ENCODE measurements at places on chromosomes 5 and 9. TPM values are rescaled to one million over a fixed set of nuclear protein-coding genes. Genes with fewer than 3 reads are reported as not detected.

- DNase-seq, result no peak
These were observed 443.1 kb upstream of the ZNF462 start for GRCh38 chr9:106419829-106420228.

DNA sequence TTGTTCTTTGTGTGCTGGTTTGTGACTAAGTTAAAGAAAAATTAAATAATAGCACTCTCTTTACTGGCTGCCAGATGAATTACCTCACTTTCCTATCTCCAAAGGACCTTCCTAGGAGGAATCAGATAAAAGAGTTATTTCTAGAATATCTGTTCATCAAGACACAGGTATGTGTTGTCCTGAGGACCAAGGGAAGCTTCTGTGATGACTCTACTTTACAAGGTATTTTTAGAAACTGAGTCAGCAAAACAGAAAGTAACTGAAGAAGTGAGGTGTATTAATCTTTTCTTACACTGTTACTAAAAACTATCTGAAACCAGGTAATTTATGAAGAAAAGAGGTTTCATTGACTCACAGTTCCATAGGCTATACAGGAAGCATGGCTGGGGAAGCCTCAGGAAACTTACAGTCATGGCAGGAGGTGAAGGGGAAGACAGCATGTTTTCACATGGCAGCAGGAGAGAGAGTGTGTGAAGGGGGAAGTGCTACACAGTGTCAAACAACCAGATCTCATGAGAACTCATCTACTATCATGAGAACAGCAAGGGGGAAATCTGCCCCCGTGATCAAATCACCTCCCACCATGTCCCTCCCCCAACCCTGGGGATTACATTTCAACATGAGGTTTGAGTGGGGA, 189.2 kb upstream of the DMAC1 start:
- DNase-seq, result no peak

The CCNI2 gene
- total RNA-seq, result not detected

- DNase-seq, result no peak
These were observed 83.4 kb upstream of the SIMC1 start for GRCh38 chr5:176154821-176155220.

GRCh38 chr5:159393854-159394274, 63.6 kb upstream of the IL12B start:
- DNase-seq, result no peak

GRCh38 chr9:73269430-73270101, 117.9 kb downstream of the ANXA1 start:
- DNase-seq, result peak; percentile 2

DNA sequence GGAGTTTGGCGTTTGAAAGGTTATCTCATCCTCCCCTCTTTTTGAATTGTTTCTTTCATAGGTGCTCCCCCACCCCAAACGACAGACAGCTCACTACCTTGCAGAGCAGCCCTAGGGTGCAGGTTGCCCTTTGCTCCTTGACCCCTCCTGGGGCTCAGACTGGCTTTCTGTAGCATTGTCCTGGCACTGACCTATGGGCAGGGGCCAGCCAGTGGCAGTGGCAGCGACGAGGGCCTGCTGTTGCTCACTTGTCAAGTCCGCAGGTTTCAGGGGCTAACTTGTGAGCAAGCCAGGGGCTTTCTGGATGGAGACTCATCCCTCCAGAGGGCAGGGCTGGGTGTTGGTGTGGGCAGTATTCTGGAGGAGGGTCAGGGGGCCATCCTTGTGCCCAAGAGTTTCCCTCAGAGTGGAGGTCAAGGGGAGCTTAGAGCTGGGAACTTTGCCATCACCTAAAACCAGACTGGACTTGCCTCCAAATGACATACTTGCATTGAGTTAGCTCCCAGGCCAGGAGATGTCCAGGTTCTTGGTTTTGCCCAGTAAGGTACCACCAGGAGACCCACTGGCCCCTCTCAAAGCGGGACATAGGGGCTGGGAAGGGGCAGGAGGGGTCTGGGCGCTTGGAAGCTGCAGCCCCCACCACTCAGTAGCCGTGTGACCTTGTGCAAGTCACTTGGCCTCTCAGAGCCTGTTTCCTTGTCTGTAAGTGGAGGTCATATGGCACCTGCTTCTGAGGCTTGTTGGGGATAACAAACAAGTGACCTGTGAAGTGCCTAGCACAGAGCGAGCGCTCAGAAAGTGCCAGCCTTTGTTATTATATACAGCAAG, 53.5 kb upstream of the CDKN2AIPNL start:
- DNase-seq, result no peak

The S1PR3 gene
- not detected for total RNA-seq

DNA sequence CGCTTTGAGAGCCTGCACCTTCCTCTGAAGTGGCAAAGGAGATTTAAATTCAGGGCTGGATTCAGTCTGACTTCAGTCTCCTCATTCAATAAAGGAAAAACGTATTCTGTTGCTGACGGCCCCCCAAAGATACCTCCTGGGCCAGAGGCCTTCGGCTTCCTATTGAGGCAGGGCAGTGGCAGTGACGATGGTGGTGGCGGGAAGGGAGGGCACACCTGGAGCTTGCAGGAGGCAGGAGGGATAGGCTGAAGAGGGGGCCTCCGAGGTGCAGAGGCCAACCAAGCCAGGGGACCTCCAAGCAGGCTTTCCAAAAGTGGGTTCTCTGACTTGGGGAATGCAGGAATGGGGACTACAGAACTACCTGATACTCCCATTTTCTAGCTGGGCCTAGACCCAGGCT, 15.9 kb downstream of the RNF44 start:
- DNase-seq, result no peak

The PTGES gene
- total RNA-seq, result 4.8 TPM

DNA sequence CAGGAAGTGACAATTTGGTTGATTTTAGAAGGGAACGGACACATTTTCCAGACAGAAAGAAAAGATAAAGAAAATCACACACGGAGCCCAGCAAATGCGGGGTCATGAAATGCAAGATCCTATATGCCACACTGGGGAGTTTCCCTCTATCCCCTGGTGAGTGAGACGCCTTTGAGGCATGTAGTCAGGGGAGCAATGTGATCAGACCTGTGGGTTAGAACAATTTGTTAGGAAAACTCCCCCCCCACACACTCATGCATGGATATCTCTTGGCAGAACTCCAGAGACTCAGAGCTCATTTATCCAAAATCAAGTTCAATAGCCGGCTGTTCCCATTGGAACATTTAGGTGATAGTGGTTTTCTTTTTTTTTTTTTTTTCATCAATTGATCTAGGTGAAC, 71.7 kb upstream of the TRIO start:
- DNase-seq, result no peak

The ATOSB gene
- total RNA-seq, result 4.1 TPM

- DNase-seq, result no peak
These were observed 59.8 kb downstream of the DAB2IP start for GRCh38 chr9:121711281-121711680.

The FBN2 gene
- total RNA-seq, result 4.4 TPM

DNA sequence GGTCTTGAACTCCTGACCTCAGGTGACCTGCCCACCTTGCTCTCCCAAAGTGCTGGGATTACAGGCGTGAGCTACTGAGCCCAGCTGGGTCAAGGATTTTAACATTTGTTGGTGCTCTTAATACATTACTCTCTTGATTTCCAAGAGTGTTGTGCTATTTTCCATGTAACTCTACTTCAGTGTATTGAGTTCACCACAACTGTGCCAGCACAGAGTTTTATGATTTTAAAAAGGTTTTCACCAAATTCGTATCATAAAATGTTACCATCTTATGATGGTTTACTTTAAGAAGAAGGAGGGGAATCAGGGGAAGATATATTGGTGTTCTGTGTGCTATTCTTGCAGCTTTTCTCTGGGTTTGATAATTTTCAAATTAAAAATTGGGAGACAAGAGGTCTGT, 6.6 kb upstream of the ADGRD2 start:
- DNase-seq, result no peak

GRCh38 chr5:6705088-6705487, 8.1 kb upstream of the TENT4A start:
- DNase-seq, result no peak

DNA sequence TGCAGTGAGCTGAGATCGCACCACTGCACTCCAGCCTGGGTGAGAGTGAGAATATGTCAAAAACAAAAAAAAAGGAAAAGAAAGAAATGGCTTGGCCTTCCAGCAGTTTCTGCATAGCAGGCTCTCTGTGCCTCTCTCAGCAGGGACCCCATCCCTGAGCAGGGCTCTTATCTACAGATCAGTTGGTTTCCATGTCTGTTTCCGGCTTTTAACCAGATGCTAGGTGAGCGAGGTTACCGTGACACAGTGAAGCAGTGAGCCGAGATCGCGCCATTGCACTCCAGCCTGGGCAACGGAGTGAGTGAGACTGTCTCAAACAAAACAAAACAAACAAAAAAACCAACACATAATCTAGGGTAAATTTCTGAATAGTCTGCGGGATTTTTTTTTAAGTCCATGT, 51.4 kb downstream of the COL5A1 start:
- DNase-seq, result no peak

The RABGAP1 gene
- total RNA-seq, result 32.1 TPM

DNA sequence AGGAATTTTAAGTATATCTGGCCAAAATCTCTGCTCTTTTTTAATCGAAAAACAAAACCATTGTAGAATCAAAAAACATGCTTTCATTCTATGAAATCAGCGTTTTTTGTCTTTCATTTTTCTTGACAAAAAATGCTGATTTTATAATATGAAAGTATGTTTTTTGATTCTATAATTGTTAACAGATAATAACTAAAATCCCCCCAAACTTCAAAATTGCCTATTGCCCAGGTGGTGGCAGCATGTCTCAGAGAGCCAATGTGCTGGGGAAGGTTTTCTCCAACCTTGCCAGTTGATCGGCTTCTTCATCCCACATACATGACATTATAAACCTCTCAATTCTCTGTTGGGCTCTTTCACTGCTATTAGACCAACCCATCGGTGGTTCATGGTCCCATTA, 5.1 kb upstream of the SMIM15 start:
- DNase-seq, result no peak

The ECM2 gene
- total RNA-seq, result not detected

DNA sequence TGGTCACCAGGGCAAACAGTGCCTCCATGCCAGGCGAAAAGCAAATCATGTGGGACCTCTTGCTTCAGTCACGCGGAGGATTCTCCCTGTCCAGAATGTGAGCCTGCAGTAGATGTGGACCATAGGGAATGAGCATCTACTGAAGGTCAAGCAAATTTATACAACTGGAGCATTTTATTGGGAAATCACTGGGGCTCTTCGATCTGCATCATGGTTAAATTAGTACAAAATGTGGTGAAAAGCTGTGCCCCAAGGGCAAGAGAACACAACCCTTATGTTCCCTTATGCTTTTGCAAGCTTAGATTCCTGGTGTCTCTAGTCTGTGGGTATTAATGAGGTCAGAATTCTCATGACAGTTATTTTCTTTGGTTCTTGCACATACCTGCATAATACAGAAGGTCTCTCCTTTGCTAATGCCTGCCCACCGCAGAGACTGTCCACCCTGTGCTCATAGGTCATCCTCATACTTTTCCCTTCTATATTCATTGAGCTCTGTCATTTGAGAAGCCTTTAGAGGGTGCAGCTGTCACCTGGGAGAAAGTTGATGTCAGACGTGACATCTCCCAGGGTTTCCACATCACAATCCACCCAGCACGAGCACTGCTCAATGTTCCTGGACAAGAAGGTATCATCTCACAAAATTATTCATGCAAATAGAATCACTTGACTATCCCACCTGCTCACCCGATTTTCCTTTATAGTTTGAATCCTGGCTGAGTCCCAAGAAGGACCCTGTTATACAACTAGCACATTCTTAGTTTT, 111.7 kb downstream of the NXNL2 start:
- DNase-seq, result no peak

GRCh38 chr5:10306806-10307205, 896 bp downstream of the CMBL start:
- peak; percentile 51 for DNase-seq

The C7 gene
- not detected for total RNA-seq

DNA sequence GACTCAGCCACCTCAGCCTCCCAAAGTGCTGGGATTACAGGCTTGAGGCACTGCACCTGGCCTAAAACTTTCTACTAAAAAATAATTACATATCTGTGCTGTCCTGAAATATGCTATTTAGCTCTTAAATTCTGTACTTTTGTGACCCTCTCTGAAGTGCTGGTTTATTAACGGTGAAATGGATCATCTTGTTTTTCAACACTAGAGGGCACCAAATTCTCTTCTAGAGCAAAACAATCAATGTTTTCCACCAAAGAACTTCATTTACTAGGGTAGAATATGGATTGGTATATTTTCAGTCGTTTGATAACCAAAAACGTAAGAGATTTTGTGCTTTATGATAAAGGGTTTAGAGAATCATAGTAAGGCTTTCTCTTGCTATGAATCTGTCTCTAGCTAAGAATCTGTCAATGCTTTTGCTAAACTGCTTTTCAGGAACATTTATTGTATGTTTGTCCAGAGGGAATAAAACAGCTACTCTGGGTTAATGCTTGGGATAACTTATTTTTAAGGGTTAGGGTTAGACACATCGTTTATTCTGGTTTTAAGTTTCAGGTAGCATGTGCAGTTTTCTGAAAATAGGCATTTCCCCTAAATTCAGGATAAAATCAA, 63.6 kb downstream of the RNF180 start:
- DNase-seq, result peak; percentile 54

GRCh38 chr5:34490506-34491250, 165.4 kb upstream of the RAI14 start:
- DNase-seq, result no peak

DNA sequence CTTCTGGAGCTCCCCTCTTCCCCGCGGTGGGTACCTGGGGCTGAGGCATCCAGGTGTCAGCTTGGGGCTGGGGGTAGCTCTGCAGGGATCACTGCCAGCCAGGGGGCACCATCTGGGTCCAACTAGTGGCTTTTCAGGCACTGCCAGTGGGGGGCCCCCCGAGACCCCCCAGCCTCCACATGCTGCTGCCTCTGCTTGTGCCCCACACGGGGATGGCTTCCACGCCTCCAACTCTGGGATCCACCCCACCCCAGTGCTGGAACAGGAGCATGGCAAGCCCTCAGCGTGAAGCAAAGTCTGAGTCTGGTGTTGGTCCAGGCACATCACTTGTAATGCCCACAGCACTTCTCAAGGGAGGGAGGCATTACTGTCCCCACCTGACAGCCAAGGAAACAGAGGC, 260.5 kb upstream of the MVB12B start:
- DNase-seq, result no peak

GRCh38 chr9:22590336-22591033, 143.9 kb downstream of the DMRTA1 start:
- no peak for DNase-seq

The CATSPER3 gene
- total RNA-seq, result not detected

DNA sequence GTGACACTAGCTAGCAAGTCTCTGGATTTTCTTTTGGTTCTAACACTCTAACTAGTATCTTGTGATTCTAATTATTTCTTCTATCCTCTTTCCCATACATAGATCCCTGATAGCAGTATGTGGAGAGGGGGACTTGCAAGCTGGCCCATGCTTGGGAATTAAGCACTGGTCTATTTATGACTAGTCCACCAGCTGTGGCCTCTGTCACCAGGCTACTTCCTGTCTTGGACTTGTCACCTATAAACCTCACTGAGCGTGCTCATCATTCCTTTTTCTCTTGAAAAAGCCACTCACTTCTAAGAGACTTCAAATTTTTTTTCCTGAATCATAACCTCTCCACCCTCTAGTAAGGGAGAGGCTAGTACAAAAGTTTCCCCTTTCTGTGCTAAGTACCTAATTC, 32.3 kb upstream of the MAMDC2 start:
- DNase-seq, result no peak

Measured in G401 (cell line).